ENCODE measurements at places on chromosomes 5 and 9.

GRCh38 chr5:132094393-132095076, 20.9 kb downstream of the CSF2 start:
- peak; percentile 96 for DNase-seq

- peak; percentile 37 for DNase-seq
These were observed 99.5 kb upstream of the FBXL17 start for GRCh38 chr5:108481355-108481931.

DNA sequence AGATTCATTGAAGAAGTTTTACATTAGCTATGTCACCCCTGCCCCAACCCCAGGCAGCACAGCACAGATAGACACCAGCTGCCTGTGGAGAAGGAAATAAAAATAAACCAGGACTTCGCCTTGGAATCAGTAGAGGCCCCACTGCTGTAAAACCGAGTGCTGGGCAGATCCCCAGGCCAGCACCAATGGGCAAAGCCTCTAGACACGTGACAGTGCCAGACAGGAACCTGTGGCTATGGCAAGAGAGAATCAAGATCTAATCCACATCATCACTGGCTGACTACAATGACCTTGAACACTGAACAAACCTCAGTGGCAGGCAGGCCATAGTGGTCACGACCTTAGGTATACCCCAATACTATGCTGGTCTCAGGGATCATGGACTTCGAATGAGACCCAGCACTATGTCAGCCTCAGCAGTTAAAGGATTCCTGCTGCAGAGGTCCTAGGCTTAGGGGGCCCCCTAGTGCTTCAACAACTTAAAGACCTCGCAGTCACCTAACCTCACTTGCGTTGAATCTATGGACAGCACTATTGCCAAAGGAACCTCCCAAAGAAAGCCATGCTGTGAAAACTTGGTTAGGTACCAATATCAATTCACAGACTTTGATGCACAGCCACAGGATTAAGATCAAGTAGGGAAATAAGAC, 2118.6 kb upstream of the C9orf72 start:
- DNase-seq: peak; percentile 45

GRCh38 chr5:148687427-148687826, 33.1 kb upstream of the HTR4 start:
- DNase-seq: peak; percentile 4

DNA sequence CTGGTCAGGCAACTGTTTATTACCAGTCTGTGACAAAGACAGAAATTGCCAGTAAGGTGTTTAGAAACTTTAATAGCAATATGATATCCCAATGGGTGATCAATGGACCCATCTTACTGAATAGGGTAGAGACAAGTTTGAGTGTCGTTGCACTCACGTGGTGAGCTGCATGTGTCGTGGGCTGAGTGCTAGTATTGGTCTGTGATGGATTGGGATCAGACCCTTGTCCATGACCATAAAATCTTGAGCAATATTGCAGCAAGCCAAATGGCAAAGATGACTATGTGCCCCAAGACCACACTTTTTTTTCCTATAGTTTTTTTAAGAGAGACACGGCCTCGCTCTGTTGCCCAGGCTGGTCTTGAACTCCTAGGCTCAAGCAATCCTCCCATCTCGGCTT, 114.5 kb downstream of the PALM2AKAP2 start:
- no peak for DNase-seq

DNA sequence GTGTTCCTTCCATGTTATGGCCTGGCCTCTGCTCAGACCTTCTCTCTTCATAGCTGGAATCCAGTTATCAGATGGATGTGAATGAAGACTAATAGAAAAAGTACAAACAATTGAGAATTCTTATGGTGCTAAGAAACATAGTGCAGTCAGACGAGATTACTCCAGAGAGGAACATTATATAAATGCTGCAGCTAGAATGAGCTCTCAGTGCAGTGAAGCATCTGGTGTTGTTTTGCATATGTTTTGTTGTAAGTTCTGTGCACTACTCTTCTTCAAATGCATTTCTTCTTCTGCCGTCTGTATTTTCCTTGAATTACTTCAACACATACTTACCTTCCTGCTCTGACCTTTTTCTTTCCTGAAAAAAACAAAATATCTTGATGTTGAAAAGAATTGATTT, 602.4 kb upstream of the CDH18 start:
- no peak for DNase-seq

DNA sequence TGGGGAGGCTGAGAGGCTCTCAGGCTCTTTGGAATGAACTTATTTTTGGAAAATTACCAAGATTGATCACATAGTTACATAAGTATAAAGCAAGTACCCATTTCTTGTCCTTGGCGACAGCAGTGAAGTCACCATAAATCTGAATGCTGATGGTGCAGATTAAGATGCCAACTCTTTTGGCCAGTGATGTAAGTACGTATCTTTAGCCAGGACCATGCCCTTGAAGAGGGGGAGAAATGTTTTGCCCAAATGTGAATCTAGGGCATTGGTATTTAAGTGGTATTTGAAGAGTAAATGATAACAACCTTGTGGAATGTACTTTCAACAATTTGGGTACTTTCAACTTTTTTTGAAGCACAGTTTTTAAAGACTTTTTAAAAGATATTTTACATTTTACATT, 68.2 kb upstream of the RAD23B start:
- DNase-seq: peak; percentile 53

DNA sequence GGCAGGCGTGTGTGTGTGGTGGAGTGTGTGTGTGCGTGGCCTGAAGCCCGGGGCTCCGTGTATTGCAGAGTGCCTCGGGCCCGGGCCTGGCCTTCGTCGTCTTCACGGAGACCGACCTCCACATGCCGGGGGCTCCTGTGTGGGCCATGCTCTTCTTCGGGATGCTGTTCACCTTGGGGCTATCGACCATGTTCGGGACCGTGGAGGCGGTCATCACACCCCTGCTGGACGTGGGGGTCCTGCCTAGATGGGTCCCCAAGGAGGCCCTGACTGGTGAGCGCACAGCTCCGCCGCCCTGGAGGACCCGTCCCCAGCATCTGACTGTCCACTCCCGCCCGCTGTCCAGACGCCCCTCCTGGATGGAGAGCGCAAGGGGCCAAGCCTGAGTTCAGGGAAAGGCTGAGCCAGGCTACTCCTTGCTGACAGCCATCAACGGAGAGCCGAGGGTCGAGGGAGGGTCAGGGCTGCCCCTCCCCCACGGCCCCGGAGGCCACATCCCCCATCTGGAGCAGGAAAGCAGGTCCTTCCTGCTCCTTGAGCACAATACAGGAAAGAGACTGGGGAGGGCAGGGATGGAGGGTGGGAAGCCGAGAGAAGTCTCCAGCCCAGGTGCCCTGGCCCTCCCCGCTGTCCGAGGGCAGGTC, 18.4 kb downstream of the SLC6A18 start:
- DNase-seq: no peak

DNA sequence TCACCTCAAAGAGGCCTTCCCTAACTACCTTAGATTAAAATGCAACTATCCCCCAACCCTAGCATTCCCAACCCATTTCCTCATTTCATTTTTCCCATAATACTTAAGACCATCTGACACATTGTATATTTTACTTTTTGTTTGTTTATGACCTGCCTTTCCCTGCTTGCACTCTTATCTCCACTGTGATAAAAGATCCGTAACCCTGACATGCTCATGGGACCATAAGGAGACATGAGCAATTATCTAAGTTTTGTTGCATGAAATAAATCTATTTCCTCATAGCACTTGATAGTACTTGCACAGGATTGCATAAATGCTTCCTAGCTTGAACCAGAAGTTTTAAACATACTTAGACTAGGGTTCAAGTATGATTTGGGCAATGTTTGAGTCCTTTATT, 323.7 kb downstream of the NPR3 start:
- no peak for DNase-seq

- DNase-seq: no peak
These were observed 379.5 kb upstream of the GRAMD2B start for GRCh38 chr5:126043688-126044087.

DNA sequence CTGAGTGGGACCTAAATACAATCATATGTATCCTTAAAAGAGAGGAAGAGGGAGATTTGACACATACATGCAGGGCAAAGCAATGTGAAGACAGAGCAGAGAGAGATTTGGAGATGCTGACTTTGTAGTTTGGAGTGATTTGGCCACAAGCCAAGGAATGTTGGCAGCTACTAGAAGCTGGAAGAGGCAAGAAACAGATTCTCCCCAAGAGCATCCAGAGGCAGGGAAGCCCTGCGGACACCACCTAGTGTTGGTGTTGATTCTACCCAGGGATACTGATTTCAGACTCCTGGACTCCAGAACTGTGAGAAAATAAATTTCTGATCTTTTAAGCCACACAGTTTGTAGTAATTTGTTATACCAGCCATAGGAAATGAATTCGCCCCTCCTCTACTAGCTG, 64.9 kb upstream of the OSMR start:
- DNase-seq: peak; percentile 86

DNA sequence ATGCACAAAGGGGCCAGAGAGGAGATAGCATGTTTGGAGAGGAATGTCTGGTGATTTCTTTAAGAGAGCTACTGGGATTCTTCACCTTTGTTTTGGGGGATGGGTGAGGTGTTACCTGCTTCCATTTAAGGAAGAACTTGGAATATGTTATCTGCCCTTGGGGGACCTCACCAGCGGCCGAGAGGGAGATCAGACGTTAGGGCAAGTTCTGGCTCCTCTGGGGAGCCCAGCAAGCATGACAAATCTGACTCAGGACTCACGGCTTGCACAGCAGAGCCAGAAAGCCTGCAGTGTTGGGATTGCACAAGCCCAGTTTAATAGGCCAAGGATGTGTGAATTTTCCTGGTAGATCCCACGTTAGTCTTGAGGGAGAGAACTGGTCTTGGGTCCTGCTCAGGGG, 40.3 kb downstream of the SLC28A3 start:
- DNase-seq: peak; percentile 31

DNA sequence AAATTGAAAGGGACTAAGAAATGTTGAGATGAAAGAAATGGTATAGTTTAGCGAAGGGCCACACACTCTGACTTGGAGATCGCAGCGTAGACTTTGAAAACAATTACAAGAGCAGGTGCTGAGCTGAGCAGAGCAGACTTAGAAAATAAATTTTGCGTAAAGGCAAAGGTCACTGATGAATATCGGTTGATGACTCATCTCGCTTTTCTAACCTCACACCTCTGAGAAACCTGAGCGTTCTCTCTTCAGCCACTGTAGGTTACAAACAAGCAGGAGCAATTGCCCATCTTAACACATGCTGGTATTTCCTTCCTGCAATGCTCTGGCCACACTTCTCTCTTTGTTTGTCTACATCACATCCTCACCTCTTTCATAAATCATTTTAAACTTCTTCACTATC, 190.6 kb upstream of the C9orf72 start:
- DNase-seq: no peak

DNA sequence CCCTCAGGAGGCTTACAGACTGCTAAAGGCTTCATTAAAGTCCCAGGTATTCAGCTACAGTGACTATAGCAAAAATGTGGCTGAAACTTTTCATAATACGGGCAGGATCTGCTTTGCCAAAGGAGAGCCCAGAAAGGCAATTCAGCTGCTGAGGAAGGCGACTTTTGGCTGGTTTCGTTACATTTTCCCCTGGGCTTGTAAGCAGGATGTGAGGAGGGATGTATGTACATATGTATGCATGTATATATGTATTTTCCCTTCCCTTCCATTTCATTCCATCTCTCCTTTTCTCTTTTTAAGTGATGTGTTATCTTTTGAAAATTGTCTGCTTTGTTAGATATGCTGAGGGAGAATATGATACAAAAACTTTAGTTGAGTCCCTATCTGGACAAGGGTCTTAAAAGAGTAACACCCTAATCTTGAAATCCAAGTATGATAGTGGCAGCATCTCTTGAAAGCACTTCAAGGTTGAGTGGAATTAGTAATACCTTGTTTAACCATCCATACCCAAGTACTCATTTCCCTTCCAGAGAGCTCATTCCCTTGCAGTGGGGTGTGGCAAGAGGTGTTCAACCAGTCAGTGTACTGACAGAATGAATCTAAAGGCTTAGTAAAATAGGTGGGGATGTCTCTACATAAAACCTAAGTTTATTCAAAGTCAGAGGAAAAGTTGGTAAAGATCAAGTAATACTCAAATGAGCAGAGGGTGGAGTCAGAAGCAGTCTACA, 28.7 kb downstream of the RAD1 start:
- no peak for DNase-seq

- no peak for DNase-seq
These were observed 38.7 kb upstream of the ANKRD34B start for GRCh38 chr5:80608731-80609130.

GRCh38 chr5:143648696-143649095, 163.3 kb upstream of the HMHB1 start:
- no peak for DNase-seq

DNA sequence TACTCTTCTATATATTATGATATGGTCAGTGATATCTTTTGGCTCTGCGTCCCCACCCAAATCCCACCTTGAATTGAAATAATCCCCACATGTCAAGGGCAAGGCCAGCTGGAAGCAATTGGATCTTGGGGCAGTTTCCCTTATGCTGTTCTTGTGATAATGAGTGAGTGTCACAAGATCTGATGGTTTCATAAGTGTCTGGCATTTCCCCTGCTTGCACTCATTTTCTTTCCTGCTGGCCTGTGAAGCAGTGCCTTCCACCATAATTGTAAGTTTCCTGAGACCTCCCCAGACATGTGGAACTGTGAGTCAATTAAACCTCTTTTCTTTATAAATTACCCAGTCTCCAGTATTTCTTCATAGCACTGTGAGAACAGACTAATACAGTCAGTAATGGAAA, 45.0 kb upstream of the TNC start:
- DNase-seq: no peak

- DNase-seq: no peak
These were observed 632.3 kb upstream of the TLE4 start for GRCh38 chr9:78939311-78940065.

- DNase-seq: peak; percentile 63
These were observed 45.2 kb downstream of the ENC1 start for GRCh38 chr5:74595143-74595925.

GRCh38 chr5:173872957-173873305, 15.2 kb upstream of the CPEB4 start:
- no peak for DNase-seq

DNA sequence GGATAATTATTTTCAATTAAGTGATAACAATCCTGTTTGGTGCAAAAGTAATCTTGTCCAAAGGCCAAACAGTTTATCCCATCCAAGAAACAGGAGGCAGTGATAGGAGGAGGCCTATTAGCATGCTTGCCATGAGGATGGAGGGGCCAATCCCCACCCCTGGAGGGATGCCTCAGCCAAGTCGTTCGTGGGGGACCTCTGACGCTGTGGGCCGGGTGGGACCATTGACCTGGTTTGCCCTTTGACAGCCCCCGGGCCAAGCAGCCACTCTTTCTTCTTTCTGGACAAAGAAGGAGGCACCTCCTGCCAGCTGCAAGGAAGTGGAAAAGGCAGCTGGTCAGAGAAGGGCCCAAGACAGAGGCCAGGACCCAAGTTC, 39.5 kb upstream of the GRHPR start:
- DNase-seq: no peak

- DNase-seq: no peak
These were observed 75.0 kb upstream of the NEK6 start for GRCh38 chr9:124182741-124183140.

GRCh38 chr5:139676951-139677735, 29.0 kb downstream of the CXXC5 start:
- DNase-seq: no peak

- DNase-seq: peak; percentile 25
These were observed 28.7 kb upstream of the MEGF9 start for GRCh38 chr9:120742951-120743416.

- DNase-seq: no peak
These were observed 55.8 kb upstream of the SLC2A8 start for GRCh38 chr9:127341152-127341551.
